Brain microvascular endothelial cell (primary cell): ENCODE measurements at places on chromosomes 2 and 18.
A peak's percentile ranks its signal among the peaks of the same experiment; 100 is the strongest.

DNA sequence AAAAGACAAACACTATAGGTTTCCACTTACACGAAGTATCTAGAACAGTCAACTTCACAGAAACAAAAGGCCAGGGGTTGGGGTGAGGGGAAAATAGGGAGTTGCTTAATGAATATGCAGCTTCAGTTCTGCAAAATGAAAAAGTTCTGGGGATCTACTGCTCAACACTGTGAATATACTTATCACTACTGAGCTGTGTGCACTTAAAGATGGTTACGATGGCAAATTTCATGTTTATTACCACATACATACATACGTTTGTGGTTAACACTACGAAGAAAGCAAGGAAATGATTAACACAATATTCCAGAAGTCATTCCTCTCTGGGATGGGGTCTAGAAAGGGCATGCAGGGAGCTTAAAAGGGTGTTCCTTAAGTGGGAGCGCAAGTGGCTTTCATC lies 19.3 kb downstream of the MBOAT2 start:
- DNase-seq: no peak

DNA sequence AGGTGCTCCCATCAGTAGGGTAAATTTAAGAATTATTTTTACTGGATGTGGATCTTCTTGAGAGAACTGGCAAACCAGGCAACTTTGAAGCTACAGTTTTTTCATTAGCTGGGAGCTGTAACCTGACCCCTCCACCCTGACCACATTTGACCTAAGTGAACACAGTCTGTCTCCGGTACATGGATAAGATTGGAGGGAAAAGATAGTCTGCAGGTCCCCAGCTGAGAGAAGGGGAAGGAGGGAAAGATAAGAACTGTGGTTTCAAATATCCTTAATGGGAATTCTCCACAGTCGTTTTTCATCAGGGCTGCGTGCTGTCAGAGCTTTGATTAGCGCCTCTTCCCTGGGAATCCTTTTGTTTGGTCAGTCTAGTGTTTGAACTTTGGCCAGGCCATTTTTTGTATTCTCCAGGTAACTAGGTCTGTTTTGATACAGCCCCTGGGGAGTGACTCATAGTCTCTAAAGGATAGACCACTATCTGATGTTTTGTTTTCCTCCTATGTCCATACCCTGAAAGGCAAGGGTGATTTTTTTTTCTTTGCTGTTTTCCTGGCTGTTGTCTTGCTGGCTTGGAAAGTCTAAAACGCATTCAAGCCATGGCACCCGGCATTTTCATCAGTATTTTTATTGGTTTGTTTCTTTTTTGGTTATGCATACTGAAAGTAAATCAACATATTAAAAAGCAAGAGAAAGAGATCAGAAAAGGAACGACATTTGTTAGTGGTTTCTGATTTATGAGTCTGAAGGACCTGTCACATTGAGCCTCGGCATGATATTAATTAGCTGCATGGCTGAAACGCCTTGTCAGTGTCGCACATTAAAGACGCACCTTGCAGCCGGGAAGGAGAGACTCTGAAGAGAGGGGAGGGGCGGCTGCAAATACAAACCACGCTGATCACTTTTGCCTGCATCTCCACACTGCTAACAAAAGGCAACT lies 183.4 kb upstream of the FN1 start:
- peak; percentile 95 for DNase-seq

DNA sequence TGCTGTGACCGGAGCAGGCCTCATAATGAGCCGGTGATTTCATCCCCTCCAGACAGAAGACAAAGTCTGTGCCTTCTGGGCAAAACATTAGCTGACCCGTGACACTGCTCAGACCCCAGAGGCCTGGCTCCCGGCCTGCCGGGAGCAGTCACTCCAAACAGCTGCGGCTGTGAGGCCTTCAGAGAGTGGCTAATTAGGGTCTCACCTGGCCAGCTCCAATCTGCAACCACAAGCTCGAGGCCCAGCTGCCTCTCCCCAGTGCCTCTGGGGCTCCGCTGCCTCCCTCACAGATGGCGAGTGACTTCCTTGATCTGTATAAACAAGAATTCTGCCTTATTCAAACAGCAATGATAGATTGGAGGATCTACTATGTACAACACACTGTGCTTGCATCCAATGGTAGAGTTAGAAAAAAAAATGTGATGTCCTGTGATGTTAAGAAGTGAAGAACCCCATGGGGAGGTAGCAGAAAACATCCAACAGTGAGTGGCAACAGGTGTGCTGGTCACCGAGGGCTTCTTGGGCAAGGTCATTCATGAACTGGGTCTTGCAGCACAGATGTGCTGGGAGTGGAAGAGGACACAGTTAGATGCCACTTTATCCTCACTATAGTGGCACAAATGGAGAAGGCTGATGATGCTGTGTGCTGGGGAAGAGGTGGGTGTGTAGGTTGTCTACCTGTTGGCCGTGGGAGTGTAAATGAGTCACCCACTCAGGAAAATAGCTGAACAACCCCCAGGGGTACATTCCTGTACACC lies 98.2 kb upstream of the ASAP2 start:
- DNase-seq: no peak

- DNase-seq: peak; percentile 7
Measured at GRCh38 chr2:212797484-212798205, 259.0 kb upstream of the ERBB4 start.

DNA sequence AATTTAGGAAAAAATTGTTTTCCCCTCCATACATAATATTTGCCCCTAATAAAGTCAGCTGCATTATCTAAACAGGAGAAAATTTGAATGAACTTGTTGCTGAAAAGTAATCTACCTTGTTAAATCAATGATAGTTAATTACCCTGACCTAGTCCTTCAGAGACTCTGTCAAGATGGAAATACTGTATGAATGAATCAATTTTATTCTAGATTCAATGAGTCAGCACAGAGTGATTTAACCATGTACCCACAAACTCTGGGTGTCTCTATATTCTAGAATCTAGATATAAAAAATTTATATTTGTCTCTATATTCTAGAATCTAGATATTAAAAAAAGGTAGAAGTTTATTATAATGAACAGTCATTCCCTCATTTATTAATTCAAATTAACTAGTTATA lies 36.2 kb downstream of the NDUFAF7 start:
- no peak for DNase-seq

GRCh38 chr18:74834424-74835309 lies 237.0 kb downstream of the ZNF407 start:
- DNase-seq: peak; percentile 26
